Stimulated activated CD4-positive, alpha-beta T cell treated with anti-CD3 and anti-CD28 coated beads, TNF-alpha, amount 100 ng/mL, for 4 hours (primary cell): ENCODE measurements at places on chromosomes 2 and 18.

- no peak for DNase-seq
Observed at GRCh38 chr2:26173776-26174482, 1.0 kb downstream of the GAREM2 start.

DNA sequence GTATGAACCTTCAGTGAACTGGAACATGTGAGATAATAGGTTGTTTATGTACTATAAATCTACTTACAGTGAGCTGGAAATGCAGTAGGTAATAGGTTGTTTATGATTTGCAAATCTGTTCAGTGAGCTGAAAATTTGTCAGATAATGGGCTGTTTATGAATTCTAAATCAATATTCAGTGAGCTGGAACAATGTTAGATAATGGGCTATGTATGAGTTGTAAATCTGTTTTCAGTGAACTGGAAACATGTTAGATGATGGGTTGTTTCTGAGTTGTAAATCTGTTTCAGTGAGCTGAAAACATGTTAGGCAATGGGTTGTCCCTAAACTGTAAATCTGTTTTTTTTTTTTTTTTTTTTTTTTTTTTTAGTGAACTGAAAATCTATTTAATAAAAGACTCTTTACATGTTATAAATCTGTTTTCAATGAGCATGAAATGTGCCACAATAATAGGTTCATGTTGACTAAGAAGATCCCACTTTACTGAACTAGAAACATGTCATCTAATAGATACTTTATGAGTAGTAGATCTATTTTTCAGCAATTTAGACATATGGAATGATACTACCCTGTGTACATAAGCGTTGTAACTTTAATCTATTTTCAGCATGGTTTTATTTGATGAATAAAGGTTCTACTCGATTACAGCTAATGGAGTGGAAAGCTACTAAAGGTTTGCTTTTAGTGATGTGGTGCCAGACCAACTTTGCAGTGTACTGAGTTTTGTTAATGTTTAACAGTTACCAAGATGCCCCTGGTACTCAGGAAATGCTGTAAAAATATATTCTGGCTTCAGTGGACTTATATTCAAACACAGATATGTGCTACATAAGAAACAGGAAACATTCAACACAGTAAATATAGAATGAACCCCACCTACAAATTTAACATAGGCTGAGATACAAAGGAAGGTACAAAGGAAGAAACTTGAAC, 1471.8 kb downstream of the LRP1B start:
- no peak for DNase-seq

GRCh38 chr2:128457006-128457604, 138.4 kb upstream of the HS6ST1 start:
- DNase-seq = no peak

GRCh38 chr2:11571170-11571569, 37.3 kb downstream of the GREB1 start:
- DNase-seq = no peak

DNA sequence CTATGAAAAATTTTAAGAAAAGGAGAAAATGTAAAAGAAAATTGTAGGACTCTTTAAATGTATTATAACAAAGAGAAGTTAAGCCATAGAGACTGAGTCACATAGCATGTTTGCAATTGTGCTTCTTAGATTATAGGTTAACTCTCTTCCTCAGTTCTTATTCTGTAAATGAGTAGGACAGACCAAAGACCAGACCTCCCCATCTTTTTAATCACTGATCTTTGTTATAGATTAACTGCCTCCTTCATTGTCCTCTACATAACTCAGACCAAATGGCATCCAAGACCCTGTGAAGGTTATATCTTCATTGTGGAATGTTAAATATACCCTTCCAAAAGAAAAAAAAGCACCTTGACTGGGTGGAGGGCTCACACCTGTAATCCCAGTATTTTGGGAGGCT, 316.9 kb upstream of the LRRTM4 start:
- DNase-seq = no peak

DNA sequence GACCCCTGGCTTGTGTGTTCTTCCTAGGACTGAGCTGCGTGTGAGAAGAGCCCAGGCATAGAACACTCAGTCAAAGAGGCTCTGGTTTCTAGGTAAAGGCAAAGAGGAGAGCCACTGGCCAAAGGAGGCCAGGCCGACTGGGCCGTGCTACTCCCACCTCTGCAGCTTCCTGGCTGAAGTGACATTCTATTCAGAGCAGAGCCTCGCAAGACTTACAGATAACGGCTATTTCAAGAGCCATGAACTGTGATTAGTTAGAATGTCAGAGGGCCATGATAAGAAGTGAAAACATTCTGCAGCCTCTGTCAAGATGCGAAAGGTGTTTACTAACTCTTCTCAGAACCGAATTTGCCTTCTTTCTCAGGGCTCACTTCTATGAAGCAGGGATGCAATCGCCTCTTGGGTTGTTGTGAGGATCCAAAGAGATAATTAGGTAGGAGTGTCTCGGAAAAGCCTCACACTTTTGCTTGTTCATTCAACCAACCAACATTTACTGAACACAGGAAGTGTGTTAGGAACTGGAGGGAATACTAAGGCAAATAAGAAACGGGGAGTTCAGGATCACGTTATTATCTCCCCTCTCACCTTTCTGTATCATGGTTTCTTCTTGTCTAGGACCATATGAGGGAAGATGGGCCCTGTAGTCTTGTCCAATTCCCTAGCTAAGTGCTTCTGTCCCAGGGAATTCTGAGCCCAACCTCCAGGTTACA, 3.4 kb upstream of the DNAJC5G start:
- DNase-seq = no peak

DNA sequence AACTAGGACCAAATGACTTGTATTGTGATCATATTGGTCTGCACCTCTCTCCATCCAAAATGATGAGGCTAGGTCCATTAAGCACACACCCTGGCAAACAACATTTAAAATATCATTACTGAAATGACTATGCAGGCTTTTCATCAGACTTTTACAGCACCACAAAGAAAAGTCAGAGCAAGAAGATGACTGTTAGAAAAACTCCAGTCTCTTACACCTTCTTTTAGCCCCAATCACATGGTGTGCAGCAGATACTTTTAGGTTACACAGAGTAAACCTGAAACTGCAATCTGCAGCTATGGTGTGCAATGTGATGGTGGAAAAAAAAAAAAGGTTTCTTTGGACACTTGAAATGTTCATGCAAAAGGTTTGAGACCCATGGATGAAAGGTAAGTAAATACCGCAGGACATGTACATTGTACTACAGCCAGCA, 5.4 kb upstream of the POLI start:
- DNase-seq = no peak

DNA sequence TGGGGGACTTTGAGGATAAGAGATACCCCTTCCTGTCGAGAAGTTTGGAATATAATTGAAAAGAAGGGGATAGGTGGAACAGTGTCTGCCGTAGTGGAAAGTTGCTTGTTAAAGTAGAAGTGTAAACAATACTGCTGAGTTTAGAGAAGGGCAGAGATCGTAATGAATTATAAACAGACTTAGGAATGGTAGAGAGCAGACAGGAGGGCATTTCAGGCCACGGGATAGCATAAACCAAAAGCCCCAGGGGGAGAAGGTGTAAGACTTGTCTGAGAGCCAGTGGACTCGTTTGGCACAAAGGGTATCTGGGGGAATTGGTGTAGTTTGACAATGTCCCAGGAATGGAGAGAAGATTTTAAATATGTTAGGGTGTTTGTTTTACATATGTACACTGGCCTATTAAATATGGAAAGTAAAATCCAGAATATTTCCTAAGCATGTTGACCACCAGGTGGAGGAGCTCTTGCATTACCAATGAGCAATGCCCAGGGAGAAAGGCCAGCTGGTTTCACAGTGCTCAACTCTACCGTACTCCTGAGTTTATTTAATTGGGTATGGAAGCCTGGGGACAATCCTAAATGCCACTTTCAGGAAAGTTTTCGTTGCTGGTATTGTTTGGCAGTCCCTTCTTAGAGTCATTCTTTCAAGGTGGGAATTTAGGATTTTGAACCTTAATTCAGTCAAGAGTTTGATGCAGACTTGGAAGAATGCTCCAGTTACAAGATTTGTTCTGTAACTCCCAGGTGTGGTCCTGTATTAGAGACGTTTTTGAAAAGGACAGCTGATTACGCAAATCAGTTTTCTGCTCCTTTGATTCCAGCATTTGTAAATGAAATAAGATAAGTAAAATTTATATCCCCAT, 7.5 kb downstream of the COPS8 start:
- no peak for DNase-seq

- DNase-seq = no peak
Observed at GRCh38 chr2:181586569-181587081, 70.3 kb downstream of the CERKL start.

GRCh38 chr2:23533338-23533695, 148.3 kb downstream of the KLHL29 start:
- no peak for DNase-seq

GRCh38 chr18:74758995-74759394, 161.3 kb downstream of the ZNF407 start:
- no peak for DNase-seq

DNA sequence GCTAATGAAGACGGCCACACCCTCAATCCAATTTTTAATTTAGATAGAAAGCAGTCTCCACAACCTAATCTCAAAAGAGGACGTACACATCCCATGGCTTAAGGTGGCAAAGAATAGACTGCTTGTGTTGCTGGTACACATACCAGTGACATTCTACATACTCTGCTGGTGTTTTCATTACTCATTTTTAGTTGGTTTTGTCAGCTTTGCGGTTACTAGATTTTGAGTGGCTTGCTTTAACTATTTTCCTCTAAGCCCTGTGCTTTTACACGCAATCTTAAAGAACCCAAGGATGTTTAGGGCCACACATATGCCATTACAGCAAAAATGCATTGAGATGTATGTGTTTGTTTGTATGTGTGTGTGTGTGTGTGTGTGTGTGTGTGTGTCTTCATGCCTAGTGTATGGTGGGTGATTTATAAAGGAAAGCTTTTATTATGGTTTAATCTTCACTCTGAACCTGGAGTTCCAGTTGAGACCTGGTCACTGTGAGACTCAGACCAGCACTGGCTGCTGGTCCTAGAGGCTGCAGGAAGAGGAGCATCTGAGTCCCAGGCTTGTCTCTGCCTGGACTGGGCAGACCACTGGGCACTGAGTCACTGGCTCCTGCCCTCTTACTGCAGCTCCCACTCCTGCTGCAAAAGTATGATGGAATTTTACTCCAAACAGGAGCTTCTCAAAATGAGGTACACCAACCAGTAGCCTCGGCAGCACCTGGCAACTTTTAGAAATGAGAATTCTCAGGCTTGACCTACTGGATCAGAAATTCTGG, 415.9 kb downstream of the NBAS start:
- DNase-seq = no peak

DNA sequence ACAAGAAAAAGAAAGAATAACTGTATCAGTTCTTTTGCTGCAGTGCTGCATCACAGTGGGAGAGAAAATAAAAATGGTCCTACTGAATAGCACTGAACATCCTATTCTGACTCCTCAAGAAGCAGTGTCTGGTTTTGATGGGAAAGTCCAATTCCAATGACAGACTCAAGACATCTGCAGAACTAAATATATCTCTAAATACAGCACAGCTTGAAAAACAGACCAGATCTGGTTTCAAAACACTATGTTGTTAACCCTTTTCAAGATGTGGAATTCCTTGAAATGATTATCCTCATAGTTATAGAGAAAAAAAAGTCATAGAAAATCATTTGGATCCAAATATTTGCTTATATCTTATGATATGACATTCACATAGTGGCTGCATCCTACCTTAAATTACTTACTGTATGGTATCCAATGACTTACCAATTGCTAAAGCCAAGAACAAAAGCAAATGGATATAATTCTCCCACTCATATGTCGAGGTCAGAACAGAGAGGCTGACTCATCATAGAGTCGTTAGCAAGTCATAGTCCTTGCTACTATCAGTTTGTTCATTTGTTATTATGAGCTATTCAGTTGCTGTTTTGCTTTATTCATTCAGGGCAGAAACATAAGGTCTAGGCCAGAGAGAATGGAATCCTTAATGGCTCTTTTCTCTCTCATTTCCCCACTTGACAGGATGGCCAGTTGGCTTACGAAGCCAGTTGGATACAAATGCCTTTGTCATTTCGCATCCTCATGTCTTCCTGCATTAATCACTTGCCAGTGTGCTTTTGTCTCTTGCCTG, 62.5 kb upstream of the ACVR2A start:
- no peak for DNase-seq

- no peak for DNase-seq
Observed at GRCh38 chr2:127619203-127619590, 26.8 kb upstream of the GPR17 start.

GRCh38 chr18:62399781-62400308, 74.7 kb downstream of the TNFRSF11A start:
- no peak for DNase-seq
